ENCODE measurements at places on chromosomes 11 and 22.

DNA sequence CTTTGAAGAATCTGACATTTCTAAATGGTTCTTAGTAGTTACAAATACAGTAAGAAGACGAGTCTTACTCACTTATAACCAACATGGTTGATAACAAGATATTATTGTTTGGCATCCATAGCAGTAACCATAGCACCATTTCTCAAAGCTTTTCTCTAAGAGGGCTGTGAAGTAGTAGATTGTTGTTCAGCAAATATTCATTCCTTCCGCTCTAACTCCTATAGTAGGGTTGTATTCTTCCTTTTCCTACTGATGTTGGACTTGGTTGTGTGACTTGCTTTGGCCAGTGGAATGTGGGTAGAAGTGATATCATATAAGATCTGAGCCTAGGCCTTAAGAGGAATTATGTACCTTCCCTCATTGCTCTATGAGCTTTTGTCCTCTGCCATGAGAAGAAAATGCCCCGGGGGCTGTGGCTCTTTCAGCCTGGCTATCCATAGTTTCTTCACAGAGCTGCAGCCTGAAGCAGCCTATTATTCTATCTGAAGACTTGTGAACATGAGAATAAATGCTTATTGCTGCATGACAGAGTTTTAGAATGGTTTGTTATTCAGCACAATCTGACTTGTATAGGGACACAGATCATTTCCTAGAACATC is 28.9 kb upstream of the ZBED5 start:
- DNase-seq: no peak

DNA sequence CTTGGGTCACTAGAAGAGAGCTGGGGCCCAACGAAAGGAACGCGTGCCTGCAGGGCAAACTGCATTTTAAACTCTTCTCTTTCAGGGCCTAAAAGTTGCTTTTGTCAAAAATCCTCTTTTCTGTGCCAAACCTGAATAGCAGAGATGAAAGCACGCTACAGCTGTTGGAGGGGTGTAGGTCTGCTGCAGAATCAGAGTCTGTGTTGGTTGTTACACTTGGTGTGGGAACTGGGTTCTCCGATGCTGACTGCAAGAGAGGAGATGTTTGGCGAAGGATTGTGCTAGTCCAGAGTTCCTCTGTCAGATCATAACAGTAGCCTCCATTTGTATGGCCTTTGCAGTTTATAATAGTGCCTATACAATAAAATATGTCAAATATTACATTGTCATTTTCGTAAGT is 41.8 kb downstream of the BARX2 start:
- no peak for DNase-seq

DNA sequence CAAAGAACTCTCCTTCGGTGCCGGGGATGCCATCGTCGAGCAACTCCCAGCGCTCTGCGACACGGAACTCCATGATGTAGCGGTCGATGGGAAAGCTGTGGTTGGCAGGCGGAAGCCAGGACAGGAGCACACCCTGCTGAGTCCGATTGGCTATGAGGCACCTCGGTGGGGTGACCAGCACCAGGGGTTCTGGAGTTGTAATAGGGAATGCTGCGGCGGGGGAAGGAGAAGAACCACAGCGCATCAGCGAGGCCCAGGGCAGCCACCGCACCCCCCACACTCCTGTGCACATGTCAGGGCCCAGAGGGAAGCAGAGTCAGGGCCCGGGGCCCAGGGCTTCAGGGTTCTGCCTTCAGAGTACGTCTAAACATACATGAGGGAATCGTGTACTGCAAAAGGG is 31.0 kb downstream of the IGSF9B start:
- no peak for DNase-seq

DNA sequence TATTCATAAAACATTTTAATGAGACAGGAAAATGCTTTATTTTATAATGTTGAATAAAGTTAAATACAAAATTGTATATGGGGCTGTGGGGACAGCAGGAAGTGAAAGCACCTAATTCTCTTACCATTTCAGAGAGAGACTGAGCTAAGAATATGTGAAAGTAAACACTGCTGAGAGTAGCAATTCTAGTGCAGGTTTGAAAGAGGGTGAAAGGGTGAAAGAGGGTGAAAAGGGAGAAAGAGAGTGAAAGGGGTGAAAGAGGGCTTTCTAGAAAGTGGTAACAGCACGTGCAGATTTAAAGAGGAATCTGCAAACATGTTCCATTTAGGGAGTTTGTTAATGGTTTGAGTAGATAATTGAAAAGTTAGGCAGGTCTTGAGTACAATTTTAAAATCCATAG is 652.0 kb upstream of the CCDC90B start:
- no peak for DNase-seq

GRCh38 chr11:67179892-67180490 is 60.9 kb downstream of the KDM2A start:
- DNase-seq: no peak

GRCh38 chr11:127683321-127683720 is 682.8 kb upstream of the KIRREL3 start:
- no peak for DNase-seq
